ENCODE measurements at places on chromosomes 12 and 14.

DNA sequence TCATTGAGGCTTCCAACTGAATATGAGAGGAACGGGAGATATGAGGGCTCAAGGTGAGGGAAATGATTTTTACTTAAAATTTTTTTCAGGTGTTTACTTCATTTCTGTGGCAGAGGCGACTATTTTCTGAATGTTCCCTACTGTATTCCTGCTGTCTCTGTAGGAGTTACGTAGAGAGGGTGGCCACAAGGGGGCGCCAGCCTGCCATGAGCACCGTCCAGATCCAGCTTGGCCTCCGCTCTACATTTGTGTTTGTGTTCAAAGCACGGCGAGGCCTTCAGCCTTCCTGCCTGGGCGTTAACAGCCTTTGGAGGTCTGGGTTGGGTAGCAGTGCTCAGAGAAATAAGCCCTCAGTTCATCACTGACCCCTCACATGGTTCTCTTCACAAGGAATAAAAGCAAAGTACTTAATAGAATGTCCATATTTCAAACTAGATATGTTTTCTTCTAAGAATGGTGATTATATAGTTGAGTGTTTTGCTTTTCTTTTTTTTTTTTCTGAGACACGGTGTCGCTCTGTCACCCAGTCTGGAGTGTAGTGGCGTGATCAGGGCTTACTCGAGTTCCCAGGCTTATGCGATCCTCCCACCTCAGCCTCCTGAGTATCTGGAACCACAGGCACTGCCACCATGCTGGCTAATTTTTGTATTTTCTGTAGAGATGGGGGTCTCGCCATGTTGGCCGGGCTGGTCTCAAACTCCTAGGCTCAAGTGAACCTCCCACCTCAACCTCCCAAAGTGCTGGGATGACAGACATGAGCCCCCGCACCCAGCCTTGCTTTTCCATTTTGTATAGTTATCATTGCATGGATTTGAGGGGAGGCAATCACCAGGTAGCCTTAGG lies 22.3 kb downstream of the CKB start:
- DNase-seq: peak; percentile 81

DNA sequence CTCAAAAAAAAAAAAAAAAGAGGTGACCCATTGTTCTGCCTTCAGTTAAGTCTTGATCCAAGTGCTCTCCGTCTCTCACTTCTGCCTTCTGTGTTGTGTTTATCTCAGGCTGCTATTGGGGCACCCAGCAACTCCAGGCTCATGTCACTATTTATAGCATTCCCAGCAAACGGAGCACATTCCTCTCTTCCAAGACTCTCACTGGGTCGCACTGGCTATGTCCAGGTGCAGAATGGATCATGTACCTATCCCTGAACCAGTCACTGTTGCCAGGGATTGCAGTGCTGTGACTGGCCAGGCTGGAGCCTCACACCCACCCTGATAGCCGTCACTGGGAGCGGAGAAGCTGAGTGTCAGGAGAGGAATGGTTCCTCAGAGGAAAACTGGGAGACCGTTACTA lies 31.2 kb downstream of the RHOF start:
- DNase-seq: no peak

- DNase-seq: no peak
Measured at GRCh38 chr12:127981875-127982274, 285.1 kb upstream of the TMEM132C start.

- no peak for DNase-seq
Measured at GRCh38 chr12:18368594-18368993, 107.3 kb downstream of the PIK3C2G start.
